Endothelial cell of umbilical vein (primary cell): ENCODE measurements at places on chromosomes 6 and 20. TPM values are rescaled to one million over a fixed set of nuclear protein-coding genes. Genes with fewer than 3 reads are reported as not detected.
A peak's percentile ranks its signal among the peaks of the same experiment; 100 is the strongest.

GRCh38 chr6:22332711-22333110 is 35.9 kb upstream of the PRL start:
- H3K4me3 ChIP-seq = no peak overlapping the region
- H3K4me1 ChIP-seq = no peaks in the 10 kb centered on the region
- DNase-seq = no peak
- H3K36me3 ChIP-seq = no peaks in the 10 kb centered on the region

DNA sequence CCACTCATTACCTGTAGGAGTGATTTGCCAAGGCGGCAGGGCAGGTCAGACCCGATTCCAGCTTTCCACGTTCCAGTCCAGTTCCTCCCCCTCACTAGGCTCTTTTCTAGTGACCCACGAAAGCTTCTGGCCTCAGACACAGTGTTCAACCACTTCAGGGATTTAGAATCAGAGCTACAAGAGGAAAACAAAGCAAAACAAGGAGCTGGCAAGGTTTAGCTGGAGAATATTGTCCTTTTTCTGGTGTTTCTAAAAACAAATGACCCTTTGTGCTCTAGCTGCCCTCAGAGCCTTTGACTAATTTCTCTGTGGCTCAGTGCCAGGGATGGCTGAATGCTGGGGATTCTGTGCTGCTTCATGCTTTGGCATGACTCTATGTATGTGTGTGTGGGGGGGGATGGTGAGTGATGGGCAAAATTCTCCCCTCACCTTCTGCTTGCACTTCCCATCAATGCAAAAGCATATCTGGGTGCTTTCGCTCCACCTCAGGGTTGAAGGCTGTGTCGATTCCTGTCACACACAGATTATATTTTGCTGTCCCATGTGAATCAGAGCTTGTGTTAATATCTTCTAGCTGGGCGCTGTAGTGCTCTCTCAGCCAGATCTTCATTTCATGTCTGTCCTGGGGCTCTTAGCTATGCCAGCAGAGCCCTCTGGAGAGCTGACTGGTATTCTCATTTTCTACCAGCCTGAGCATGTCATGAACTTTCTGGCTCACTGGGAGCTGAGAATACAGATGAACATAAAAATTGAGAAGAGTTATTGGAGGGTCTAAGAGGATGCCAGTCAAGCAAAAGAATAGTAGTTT is 19.3 kb upstream of the NEDD9 start:
- H3K36me3 ChIP-seq = no peaks in the 10 kb centered on the region
- H3K27me3 ChIP-seq = no peaks in the 10 kb centered on the region
- DNase-seq = peak; percentile 92

DNA sequence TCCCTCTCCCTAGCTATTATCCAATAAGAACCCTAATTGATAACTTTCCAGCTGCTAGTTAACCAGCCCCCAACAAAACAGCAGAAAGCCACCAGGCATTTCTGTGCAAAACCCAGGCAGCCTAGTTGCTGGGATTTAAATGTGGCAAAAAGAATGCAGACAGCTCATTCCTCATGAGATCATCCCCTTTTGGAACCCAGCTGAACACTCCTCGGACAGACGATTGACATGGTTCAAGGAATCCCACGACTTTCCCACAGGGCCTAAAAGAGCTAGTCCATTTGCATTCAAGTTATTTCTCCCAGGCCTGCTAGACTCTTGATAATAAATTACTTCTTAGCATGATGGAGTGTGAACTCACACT is 24.0 kb downstream of the JAG1 start:
- H3K4me3 ChIP-seq = no peak overlapping the region
- peaks cover 25% of the 10 kb centered on the region for H3K4me1 ChIP-seq
- no peaks in the 10 kb centered on the region for H3K27me3 ChIP-seq
- H3K27ac ChIP-seq = no peak overlapping the region

SYNDIG1 gene
- total RNA-seq = not detected in 2 replicates

- H3K4me3 ChIP-seq = no peak overlapping the region
- peaks cover 62% of the 10 kb centered on the region for H3K27me3 ChIP-seq
- no peak overlapping the region for H3K27ac ChIP-seq
- DNase-seq = no peak
These were observed 23.7 kb downstream of the POM121L2 start for GRCh38 chr6:27288136-27289044.

- no peak for DNase-seq
- H3K4me3 ChIP-seq = no peak overlapping the region
- no peaks in the 10 kb centered on the region for H3K4me1 ChIP-seq
- H3K36me3 ChIP-seq = no peaks in the 10 kb centered on the region
These were observed 20.7 kb downstream of the DEFB115 start for GRCh38 chr20:31278178-31278577.

- peaks cover 10% of the 10 kb centered on the region for H3K4me1 ChIP-seq
- no peaks in the 10 kb centered on the region for H3K36me3 ChIP-seq
- H3K27me3 ChIP-seq = peaks cover 7% of the 10 kb centered on the region
- DNase-seq = peak; percentile 47
- peak overlapping the region; percentile 72 for H3K27ac ChIP-seq
These were observed 1.2 kb downstream of the PM20D2 start for GRCh38 chr6:89146718-89147700.

EFCAB8 gene
- total RNA-seq = 0.31 and 0.60 TPM in 2 replicates

GRCh38 chr20:58892141-58892931 is 39.8 kb downstream of the GNAS start:
- peak; percentile 64 for DNase-seq
- H3K4me1 ChIP-seq = peaks cover 43% of the 10 kb centered on the region
- H3K36me3 ChIP-seq = peaks cover 4% of the 10 kb centered on the region
- H3K27ac ChIP-seq = peak overlapping the region; percentile 90
- H3K27me3 ChIP-seq = no peaks in the 10 kb centered on the region

GRCh38 chr20:48298851-48299484 is 513.7 kb upstream of the SULF2 start:
- peaks cover 6% of the 10 kb centered on the region for H3K27me3 ChIP-seq
- no peak overlapping the region for H3K4me3 ChIP-seq
- H3K36me3 ChIP-seq = no peaks in the 10 kb centered on the region
- DNase-seq = peak; percentile 96
- peak overlapping the region; percentile 95 for H3K27ac ChIP-seq
- peaks cover 40% of the 10 kb centered on the region for H3K4me1 ChIP-seq

- no peak for DNase-seq
- H3K36me3 ChIP-seq = no peaks in the 10 kb centered on the region
- H3K27ac ChIP-seq = no peak overlapping the region
- H3K4me3 ChIP-seq = no peak overlapping the region
- peaks cover 2% of the 10 kb centered on the region for H3K4me1 ChIP-seq
- no peaks in the 10 kb centered on the region for H3K27me3 ChIP-seq
These were observed 37.2 kb downstream of the VTA1 start for GRCh38 chr6:142184307-142184706.

DNA sequence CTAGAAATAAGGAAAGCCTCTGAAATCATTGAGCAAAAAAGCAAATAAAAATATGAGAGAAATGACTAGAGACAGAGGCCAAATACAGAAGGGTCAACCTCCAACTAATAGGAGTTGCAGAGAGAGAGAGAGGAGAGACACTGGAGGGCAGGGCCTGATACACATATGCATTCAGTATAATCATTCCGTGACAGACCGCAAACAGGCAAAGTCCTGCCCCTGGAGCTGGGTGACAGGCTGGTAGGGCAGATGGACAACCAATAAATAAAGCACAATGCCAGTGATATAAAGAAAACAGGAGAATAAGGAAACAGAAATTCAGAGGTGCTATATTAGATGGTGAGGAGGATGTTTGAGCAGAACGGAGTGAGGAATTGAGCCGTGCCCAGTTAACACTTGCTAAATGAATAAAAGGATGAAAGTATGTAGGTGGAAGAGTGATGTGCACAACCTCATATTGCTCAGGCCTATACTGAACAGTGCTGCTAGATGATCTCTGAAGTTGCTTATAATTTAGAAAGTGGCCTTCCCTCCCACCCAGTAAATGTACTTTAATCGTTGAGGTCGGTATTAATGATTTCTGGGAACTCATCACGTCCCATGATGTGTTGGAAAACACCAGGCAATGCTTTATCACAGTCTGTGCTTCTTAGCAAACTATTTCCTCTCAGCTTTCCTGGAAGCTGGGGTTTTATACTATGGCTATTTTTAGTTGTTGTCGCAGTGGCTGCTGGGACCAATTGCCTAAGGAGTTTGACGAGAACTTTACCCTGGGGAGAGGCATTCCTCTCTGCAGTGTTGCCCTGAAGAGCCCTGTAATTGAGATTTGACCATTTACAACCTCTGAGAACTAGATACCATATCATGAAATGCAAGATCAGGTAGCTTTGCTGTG is 37.6 kb upstream of the CLIC5 start:
- no peaks in the 10 kb centered on the region for H3K36me3 ChIP-seq
- H3K27me3 ChIP-seq = peaks cover 21% of the 10 kb centered on the region
- no peak overlapping the region for H3K27ac ChIP-seq
- no peak overlapping the region for H3K4me3 ChIP-seq
- H3K4me1 ChIP-seq = no peaks in the 10 kb centered on the region
- DNase-seq = peak; percentile 41

DNA sequence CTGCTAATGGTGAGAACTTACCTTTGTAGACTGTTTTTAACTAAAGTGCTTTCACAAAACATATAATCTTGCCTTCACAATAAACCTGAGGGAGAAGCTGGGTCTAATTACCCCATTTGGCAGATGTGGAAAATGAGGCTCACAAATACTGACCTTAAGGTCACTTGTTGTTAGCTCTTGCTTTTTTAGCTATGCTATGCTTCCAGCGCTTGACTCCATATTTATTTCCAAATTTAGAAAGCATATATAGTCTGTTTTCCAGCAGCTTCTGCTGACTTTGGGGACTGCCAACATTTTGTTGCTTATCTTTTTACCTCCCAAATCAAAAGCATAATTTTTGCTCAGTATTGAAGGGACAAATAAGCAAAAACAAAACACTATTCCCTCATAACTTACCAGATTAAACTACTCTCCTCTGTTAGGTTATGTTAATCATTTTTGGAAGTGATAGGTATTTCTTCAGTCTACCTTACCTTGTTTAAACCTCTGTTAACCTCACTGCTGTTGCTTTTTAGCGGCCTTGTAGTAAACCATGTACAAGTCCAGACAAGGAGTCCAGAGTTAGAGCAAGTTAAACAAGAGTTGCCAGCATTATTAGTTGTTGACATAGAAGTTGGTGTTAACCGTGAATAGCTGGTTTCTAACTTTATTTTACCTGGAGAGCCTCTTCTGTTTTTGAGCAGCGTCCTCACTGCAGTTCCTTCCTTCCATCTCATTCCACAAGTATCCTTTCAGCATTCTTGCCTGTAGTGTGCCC is 4.9 kb upstream of the BTBD3 start:
- H3K27ac ChIP-seq = no peak overlapping the region
- DNase-seq = no peak
- no peaks in the 10 kb centered on the region for H3K27me3 ChIP-seq

IP6K3 gene
- not detected in 2 replicates for total RNA-seq

DNA sequence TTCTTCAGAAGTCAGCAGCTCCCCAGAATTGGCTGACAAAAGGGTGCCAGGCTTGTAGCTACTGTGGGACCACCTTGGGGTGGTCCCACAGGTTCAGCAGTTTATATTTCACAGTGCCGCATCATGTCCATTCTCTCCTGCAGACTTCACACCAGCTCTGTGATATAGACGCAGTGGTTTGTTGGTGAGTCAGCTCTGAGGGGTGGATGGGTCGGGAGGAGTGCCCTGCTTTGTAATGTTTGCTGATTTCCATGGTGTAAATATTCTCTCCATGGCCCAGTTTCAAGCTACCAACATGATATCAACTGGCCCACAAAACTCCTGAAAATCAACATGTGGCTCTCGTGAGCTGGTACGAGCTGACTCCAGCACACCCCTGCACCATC is 78.2 kb downstream of the CDH22 start:
- no peak overlapping the region for H3K4me3 ChIP-seq
- DNase-seq = no peak
- H3K4me1 ChIP-seq = no peaks in the 10 kb centered on the region
- no peaks in the 10 kb centered on the region for H3K27me3 ChIP-seq
- no peak overlapping the region for H3K27ac ChIP-seq
- no peaks in the 10 kb centered on the region for H3K36me3 ChIP-seq

- H3K27ac ChIP-seq = peak overlapping the region; percentile 35
- H3K27me3 ChIP-seq = no peaks in the 10 kb centered on the region
- no peaks in the 10 kb centered on the region for H3K36me3 ChIP-seq
- H3K4me1 ChIP-seq = peaks cover 23% of the 10 kb centered on the region
- H3K4me3 ChIP-seq = no peak overlapping the region
These were observed 6.0 kb upstream of the SMIM28 start for GRCh38 chr6:138371720-138372119.

PNLDC1 gene
- not detected in 2 replicates for total RNA-seq

GLP1R gene
- total RNA-seq = not detected in 2 replicates

CTAGE9 gene
- total RNA-seq = not detected in 2 replicates

DNA sequence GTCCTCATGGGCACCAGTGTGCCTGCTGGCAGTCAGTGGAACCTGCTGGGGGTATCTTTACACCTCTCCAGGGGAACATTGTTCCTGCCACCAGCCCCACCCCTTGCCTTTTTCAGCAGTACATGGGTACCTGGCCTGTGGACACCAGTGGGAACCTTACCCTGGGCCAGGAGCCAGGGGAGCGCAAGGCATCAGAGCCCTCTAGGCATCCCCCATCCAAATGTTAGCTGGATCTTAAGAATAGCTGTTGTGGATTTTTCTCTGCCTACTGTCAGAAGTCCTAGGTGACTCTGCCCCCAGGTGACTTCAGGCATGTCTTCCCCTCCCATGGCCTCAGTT is 38.8 kb upstream of the ID1 start:
- H3K36me3 ChIP-seq = peaks cover 17% of the 10 kb centered on the region
- no peak for DNase-seq
- no peak overlapping the region for H3K4me3 ChIP-seq
- no peak overlapping the region for H3K27ac ChIP-seq
- H3K27me3 ChIP-seq = no peaks in the 10 kb centered on the region

DNA sequence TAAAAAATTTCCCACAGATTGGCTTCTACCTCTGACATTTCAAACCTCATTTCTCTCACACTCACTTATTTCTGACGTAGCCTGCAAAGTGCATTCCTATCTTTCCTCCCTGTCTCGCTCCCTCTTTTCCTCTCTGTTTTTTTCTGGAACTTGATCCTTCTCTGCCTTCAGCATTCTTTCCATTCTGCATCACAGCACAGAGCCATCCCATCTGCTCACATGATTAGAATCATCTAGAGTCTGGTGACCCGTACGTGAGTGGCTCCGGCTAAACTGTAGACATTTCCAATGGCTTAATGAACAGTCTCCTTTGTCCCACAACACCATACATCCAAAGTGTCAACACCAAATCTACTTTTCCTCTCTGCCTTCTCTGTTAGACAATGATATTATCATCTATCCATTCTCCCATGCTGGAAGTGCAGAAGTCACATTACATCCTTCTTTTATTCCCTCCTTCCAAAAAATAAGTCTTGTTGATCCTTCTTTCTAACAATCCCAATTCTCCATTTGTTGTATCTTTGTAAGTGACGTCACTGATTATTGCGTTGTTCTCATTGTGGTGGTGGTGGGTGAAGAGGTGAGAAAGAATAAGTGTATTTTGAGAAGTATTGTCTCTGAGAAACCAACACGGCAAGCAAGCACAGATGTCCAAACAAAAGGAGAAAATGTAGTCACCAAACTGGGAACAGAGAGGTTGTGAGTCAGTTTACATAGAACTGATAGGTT is 41.6 kb downstream of the OPRM1 start:
- H3K4me1 ChIP-seq = no peaks in the 10 kb centered on the region
- H3K4me3 ChIP-seq = no peak overlapping the region
- no peak for DNase-seq
- no peak overlapping the region for H3K27ac ChIP-seq
- no peaks in the 10 kb centered on the region for H3K27me3 ChIP-seq

ERVFRD-1 gene
- total RNA-seq = not detected in 2 replicates

- no peaks in the 10 kb centered on the region for H3K36me3 ChIP-seq
- H3K27ac ChIP-seq = no peak overlapping the region
- no peaks in the 10 kb centered on the region for H3K27me3 ChIP-seq
- DNase-seq = no peak
These were observed 34.6 kb upstream of the SPACA1 start for GRCh38 chr6:88013015-88013414.

IYD gene
- total RNA-seq = not detected in 2 replicates

SRMS gene
- not detected in 2 replicates for total RNA-seq
